ENCODE measurements at places on chromosomes 5 and 9.

- no peak for DNase-seq
Observed at GRCh38 chr5:14202462-14202861, 59.3 kb downstream of the TRIO start.

DNA sequence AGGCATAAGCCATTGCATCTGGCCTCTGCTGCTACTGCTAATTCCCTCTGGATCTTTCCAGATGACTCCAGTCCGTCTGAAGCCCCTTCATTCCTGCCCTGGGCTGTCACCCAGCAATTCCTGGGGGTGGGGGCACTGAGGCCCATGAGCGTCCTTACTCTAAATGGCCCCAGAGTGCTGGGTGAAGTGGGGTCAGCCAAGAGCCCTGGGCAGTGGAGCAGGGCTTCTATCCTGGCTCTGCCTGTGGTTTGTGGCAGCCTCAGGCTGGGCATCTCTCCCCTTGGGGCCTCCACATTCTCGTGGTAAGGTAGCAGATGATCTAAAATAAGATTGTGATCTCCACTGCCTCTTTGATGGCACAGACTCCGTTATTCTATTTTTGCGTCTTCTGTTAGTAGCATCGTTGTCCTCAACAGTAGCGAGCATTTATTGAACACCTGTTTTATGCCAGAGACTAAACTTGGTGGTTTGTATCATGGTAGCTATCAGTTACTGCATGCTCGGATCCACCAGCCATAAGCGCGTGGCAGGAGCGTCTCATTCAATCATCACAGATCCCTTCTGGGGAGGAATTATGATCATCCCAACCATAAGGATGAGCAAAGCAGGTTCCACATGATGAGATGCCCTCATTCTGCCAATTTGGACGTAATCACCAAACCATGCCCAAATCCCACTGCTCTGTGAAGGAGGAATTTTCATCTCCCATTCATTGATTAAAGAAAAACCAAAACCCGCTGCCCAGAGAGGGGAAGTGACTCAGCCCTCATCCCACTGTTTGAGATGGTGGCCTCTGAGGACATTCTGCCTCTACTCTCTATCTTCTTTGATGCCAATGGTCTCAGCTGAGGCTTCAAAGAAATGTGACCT lies 21.9 kb upstream of the DUSP1 start:
- DNase-seq: no peak

- no peak for DNase-seq
Observed at GRCh38 chr9:124625087-124625486, 117.9 kb upstream of the NR5A1 start.

DNA sequence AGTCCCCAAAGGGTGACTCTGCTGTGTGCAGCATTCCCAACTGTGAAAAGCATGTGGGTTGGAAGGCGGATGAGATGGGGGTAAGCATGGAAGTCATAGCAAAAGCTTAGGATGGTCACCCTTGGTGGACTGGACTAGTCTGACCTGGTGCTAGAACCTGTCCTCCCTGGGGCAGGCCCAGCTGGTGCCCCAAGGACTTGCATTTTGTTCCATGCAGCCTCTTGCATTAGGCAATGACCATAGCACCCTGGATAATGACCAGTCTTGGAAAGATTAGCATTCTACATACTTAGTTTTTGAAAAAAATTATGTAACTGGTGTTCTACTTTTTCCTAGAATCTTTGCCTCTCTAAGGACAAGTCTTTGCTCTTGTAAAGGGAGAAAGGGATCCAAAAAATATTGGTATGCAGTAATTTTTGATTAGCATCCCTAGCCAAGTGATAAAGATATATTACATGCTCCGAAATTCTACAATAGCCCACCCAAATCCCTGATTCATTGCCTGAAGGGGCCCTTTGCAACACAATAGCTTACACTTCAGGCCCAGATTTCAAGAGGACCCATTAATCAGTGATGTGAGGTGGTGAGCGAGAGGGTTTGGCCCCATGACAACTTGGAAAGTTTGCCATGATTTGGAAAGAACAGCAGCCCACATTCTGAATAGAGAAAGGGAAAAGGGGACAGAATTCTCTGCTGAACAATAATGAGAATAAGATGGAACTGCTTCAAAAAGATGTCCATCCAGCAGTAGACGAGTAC lies 93.3 kb upstream of the CD180 start:
- DNase-seq: no peak

DNA sequence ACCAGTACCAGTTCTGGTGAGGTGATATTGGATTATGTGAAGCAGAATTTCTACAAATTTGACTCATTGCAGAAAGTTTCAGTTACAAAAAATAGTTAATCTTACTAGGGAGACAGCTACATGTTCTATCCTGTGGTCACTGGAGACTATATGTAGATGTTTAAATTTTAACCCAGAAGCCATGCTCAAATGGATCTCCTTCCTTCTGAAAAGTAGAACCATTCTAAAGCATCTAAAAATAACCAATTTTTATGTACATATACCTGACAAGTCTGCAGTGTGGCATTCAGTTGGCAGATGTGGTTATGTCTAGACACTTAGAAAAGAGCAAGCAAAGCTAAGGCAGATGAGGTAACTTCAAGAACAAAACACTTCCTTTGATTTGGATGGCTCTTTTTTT lies 65.5 kb upstream of the POU4F3 start:
- DNase-seq: no peak

DNA sequence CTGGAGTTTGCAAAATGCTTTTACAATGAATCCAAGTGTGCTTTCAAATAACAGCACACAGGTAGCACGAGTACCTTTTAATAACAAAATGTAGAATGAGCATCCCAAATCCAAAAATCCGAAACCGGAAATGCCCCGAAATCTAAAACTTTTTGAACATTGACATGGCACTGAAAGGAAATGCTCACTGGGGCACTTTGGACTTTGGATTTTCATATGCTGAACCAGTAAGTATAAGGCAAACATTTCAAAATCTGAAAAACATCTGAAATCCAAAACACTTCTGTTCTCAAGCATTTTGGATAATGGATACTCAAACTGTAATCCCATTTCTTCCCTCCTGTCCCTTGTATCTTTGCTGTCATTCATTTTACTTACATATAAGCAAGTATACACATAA lies 50.1 kb downstream of the GCNT4 start:
- DNase-seq: no peak

DNA sequence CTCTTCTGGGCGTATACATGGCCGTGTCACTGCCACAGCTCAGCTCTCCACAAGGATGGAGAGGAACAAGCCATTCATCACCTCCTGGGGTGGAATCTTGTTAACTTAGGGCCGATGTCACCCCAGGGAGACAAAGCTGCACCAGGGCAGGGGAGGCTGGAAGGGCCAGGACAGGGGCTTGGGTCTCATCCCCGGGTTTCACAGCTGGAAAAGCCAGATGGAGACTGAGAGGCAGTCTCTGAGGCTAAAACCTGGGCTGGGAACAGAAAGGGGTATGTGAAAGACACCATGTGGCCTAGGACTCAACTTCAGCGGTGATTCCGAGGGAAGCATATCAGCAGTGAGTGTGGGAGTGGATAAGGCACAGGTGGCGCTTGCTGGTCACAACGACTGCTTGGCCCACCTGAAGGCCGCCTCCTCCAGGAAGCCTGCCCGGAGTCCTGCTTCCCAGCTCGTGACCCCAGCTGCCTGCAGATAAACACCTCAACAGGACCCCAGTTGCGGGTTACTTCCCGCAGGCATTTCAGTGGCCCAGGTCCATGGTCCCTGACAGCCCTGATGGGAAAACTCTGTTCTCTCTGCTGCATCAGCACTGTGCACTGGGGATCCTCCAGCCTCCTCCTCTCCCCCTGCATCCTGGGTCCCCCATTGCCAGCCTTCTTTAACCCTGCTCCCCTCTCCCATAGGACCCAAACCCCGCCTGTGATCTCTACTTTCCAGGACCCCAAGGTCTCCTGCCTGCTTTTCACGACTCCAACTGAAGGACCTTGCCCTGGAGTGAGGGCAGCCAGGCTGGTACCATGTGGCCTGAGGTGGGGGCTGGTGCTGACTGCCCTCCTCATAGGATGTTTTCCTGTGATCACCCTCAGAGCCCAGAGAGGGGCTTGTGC lies 51.7 kb upstream of the FCN1 start:
- no peak for DNase-seq

DNA sequence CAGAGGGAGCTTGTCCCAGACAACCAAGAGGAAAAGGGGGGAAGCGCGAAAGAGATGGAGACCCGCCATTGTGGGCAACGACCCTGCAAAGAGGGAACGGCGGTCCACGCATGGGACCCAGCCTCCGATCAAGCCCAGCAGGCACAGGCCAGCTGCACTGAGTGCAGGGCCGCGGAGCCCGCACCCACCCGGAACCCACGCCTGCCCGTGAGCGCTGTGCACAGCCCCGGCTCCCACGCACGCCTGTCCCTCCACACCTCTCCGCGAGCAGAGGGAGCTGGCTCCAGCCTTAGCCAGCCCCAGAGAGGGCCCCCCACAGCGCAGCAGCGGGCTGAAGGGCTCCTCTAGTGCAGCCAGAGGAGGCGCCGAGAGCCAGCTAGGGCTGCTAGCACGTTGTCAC lies 416.5 kb downstream of the DMRTA1 start:
- no peak for DNase-seq

- DNase-seq: no peak
Observed at GRCh38 chr5:98836175-98836574, 62.7 kb downstream of the RGMB start.

DNA sequence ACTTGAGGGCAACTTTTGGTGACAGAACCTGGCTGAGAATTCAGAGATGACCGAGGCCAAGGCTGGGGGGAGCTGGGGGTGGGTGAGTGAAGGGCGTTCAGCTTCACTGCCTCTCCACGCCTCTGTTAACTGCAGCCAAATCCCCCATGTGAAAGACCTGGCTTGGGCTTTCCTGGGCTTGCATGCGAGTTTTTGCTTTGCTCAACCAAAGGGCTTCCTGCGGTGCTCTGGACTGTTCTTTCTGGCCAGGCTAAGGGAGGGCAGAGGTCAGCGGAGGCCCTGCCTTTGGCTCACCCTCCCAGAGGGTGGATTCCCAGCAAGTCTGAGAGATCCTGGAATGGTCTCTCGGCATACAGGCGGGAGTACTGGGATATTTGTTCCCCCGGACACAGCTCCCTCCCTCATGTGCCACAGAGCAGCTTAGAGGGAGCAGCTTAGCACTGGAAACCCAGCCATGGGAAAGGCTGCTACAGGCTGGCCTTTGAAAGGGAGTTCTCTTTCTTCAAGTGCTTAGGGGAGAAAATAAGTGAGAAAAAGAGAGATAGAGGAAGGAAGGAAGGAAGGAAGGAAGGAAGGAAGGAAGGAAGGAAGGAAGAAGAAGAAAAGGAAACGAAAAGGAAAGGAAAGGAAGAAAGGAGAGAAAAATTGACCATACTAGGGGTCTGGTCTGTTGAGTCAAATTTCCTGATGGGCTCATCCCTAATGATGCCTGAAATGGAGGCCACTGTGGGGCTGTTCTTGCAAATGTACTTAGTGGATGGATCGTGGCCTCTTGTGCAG lies 158.8 kb downstream of the FGF18 start:
- DNase-seq: no peak

DNA sequence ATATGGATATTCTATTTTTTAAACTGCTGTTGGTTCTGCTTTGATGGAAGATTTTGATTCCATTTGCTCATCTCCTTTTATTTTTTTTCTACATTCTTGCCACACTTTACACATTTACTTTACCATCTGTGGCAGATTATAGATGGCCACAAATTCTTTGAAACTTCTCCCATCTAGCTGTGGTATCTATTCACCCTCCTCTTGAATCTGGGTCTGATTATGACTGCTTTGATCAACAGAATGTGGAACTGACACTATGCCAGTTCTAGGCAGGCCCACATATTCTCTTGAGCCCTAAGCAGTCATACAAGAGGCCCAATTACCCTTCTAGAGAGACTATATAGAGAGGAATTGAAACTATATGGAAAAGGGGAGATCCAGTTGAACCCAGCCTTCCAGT lies 439.0 kb upstream of the PTGER4 start:
- no peak for DNase-seq

DNA sequence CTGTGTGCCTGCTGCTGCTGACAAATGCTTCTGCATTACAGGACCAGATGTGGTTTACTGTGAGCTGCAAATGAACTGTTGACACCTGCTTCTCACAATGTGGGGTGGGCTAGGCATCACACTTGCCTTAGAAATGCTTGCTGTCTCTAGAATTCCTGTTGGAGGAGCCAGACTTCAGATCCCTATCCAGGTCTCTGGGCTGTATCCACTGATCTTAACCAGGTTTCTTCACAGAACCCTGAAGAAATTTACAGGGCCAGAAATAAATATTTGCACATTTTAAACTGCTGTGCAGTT lies 255.4 kb downstream of the FAM114A2 start:
- DNase-seq: no peak

DNA sequence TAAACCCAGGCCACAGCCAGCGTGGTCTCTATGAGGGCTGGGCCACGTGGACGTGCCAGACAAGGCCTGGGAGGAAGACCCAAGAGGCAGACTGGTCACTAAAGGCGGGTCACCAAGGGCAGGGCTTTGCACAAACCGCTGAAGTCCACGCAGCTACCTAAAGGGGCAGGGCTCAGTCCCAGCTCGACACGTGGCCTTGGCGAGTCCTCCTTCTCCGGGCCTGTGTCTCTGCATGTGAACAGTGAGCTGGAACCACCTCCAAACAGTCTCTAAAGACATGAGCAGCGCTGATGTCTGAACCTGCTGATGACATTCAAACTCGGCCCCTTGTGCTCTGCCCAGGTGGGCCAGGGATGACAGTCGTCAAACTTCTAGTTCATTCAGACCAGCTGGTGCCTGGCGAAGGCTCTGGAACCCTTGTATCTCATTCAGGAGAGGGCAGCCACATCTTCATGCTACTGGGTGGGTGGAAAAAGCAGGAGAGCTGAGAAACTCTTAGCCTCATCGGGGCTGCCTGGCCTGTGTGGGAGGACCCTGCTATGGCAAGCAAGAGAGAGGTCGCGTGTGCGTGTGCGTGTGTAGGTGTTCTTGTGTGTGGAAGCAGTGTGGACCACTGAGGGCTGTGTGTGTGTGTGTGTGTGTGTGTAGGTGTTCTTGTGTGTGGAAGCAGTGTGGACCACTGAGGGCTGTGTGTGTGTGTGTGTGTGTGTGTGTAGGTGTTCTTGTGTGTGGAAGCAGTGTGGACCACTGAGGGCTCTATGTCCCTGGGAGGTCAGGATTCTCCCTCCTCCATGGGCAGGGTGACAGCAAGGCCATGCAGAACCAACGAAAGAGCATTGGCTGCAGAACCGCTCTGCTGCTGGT lies 14.1 kb upstream of the SLC25A51 start:
- no peak for DNase-seq

GRCh38 chr5:10553476-10553875 lies 10.4 kb upstream of the ANKRD33B start:
- no peak for DNase-seq

- DNase-seq: no peak
Observed at GRCh38 chr9:113516840-113517577, 53.5 kb downstream of the RGS3 start.

All from AG09319 (cell line).